ENCODE measurements at places on chromosomes 4 and X.
A peak's percentile ranks its signal among the peaks of the same experiment; 100 is the strongest.

- no peak for DNase-seq
Observed at GRCh38 chr4:184237612-184238011, 19.9 kb upstream of the ENPP6 start.

DNA sequence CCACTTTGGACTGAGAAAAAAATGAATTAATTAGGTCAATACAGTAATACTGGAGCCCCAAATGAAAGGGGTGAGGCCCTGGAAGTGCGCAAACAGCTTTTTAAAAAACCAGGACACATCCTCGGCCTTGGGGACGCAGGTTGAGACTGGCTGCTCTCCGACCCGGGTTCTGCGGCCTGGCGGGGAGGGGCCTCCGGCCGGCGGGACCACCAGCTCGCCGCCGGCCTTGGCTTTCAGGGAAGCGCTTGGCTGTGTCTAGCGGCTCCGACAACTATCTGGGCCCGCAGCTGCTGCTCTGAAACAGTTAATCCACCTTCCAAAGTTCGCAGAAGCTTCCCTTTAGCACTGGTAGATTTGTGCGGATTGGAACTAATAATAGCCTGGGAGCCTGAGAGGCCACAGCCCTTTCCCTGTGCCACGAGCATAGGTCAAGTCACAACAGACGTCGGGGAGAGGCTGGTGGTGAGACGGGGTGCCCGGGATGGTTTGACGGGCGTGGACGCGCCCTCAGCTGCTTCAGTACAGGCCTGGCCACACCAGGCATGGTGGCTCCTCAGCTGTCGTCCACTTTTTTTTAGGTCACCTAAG lies 1.1 kb upstream of the SEL1L3 start:
- no peak for DNase-seq

DNA sequence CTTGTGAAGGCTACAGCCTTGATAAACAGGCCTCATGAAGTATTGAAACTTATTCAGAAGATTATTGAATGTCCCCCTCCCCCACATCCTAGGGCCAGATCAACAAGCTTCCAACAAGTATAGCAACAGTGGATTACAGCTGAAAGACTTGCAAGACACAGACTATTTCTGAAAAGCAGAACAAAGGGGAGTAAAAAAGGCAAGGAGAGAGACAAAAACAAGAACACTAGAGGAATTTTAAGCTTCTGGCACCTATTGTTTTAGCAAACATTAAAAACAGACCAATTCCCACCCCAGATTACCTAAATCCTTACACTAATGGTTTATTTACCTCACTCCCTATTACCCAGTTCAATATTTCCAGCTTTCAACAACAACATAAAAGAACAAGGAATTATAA lies 446.3 kb upstream of the FSTL5 start:
- DNase-seq = no peak

DNA sequence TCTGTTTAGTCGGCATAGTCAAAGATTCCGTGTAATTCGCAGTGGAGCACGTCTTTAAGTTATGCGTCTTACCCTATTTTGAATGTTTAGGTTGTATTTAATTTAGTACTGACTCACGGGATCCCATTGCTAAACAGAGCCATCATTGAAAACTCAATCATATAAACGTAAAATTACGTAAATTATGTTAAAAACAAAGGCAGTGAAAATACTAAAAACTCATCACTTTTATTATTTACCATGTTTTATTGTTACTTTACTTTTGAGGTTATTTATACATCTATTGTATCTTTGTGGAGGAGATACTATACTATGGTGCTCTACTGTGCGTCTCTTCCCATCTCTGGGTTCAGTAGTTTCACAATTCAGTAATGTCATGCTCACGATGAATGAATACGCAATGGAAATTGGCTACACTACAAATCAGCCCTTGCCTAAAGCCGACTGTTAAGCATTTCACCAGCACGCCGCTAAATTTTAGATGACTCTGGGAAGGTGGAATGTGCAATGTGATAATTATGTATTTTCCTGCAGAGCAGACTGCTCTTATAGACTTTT lies 944 bp downstream of the FUNDC2 start:
- peak; percentile 23 for DNase-seq

- no peak for DNase-seq
Observed at GRCh38 chr4:87006426-87006675, 71.5 kb downstream of the AFF1 start.

DNA sequence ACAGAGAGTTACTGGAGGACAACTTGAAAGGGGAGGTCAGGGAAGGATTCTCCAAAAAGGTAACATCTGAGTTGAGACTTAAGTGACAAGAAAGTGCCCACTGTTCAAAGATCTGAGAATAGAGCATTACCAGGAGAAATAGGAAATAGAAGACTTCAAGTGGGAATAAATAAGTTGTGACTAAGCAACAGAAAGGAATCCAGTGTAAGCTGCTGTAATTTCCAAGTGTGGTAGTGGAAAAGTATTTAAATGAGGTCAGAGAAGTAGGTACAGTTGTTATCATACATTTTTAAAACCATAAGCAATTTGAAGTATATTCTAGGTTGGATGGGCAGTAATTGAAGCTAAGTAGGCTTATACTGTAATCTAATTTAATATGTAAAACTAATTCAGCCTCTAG lies 211.9 kb downstream of the FBXO8 start:
- DNase-seq = no peak

DNA sequence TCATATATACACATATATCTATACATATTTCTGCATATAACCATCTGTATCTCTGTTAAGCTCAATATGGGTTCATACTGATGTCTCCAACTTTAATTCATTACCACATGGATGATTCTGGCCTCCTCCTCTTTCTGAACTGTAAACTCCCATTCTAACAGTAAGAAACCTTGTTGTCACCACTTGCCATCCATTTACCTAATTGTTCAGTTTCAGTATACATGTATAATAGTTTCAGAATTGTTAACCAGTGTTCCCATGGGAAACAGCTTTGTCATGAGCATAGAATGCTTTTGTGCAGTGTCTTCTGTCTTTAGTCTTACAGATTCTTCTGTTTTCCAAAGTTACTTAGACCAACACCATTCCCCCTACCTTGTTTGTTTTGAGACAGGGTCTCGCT lies 35.9 kb downstream of the SLC9A6 start:
- DNase-seq = no peak

DNA sequence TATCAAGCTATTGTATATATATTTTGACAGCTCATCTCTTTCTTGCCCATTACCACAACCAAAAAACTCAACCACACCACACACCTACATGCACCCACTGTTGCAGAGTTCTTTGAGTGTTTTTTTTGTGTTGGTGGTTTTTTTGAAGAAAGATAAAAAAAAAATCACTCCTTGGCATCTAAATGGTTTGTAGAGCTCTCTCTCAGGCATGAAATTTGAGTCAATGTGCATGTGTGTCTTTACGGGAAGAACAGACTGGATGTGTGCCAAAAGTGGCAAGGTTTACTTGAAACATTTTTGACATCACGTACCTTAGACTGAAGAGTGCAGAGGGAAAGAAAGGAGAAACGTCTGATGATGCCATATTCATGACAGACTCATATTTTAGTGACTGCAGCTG lies 154.2 kb downstream of the FHIP1A start:
- DNase-seq = no peak

DNA sequence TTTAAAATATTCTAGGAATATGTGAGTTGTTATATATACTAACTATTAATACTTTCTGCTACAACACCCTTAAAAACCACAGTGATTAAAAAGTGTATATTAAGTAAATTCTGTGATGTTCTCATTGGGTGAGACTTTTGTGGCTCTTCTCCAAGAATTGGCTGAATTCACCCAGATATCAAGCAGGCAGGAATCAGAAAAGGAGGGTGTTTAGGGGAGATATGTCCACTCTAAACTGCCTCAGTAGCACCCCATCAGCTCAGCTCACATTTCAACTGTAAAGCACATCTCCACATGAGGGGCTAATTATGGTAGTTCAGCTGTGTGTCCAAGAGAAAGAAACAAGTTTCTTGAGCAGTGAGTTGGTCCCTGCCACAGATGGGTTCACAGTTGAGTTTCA lies 165.0 kb downstream of the GALNTL6 start:
- no peak for DNase-seq

- no peak for DNase-seq
Observed at GRCh38 chrX:106995678-106996077, 4.3 kb downstream of the MORC4 start.

DNA sequence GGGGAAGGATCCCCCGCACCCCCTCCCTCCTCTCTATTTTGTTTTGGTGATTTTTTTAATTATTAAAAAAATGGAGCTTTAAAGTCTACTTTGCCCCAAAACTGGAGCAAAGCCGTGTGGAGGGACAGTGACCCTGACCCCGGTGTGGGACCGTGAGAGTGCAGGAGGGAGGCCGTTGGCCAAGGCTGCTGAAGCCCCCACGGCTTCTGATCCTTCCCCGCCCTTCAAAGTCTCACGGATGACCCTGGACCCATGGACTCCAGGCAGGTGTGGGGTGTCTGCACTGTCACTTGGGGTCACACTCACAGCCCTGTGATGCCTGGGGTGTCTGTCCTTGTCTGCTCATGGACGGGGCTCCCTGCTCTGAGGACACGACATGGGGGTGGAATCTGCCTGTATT lies 133.3 kb downstream of the CPZ start:
- no peak for DNase-seq

GRCh38 chrX:56025872-56026571 lies 206.1 kb upstream of the KLF8 start:
- DNase-seq = no peak

DNA sequence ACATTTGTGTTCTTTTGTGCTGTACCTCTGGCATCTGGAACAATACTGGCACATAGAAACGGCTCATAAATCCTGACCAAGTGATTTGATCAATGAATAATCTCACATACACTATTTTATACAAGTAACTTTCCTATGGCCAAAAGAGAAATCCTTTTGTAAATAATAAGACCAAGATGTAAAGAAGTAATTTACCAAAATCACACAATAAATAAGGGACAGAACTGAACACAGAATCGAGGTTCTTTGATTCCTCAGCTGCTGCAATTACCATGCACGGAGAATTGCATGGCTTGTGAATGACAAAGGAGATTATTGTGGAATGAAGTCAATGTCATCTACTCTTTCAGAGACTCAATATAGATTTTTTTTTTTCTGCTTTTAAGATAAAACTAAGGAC lies 576.8 kb upstream of the SMIM31 start:
- DNase-seq = no peak

- no peak for DNase-seq
Observed at GRCh38 chr4:7161721-7162214, 30.6 kb upstream of the SORCS2 start.

DNA sequence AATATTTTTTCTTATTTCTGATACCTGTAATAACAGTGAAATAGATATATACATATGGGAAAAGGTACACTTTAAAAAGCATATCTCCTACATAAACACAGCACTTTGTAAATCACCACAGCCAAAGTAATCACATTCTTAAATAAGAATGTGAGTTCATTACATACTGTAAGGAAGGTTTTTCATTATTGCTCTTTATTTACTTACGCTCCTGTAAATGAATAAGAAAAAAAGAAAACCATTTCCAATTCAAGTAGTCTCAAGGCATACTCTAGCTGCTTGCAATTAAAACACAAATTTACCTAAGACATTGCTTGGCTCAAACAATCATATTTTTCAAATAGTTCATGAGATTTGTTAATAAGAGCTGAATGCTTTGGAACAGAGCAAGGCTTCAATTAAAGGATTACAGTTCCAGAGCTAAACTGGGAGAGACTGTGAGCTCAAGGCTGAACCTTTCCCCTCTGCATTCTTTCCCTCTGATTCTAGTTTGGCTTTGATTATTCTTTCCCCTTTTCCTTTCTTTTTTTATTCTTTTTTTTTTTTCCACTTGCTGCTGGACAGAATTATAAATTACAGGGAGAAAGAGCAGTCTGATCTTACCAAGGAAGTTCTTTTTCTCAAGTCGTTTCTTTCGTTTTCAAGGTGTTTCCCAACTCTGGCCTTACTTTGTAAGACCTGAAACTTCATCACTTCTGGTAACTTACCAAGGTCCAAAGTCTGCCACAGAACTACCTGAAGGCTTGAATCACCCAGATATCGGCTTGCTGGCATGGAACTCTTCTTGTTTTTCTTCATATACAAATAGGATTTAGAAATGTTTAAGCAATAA lies 278.3 kb downstream of the INPP4B start:
- DNase-seq = peak; percentile 7
